Activated CD4-positive, alpha-beta memory T cell treated with anti-CD3 and anti-CD28 coated beads for 36 hours (primary cell): ENCODE measurements at places on chromosomes 6 and 20. TPM values are rescaled to one million over a fixed set of nuclear protein-coding genes. Genes with fewer than 3 reads are reported as not detected.
A peak's percentile ranks its signal among the peaks of the same experiment; 100 is the strongest.

NKX2-2 gene
- not detected for total RNA-seq

GJA10 gene
- total RNA-seq = not detected

TSBP1 gene
- total RNA-seq = not detected

BHLHE23 gene
- not detected for total RNA-seq

GRCh38 chr6:134640975-134641429 lies 308.9 kb downstream of the ALDH8A1 start:
- H3K4me1 ChIP-seq = peaks cover 32% of the 10 kb centered on the region
- DNase-seq = peak; percentile 85
- H3K27ac ChIP-seq = no peak overlapping the region
- no peak overlapping the region for H3K4me3 ChIP-seq
- H3K27me3 ChIP-seq = no peaks in the 10 kb centered on the region

DNA sequence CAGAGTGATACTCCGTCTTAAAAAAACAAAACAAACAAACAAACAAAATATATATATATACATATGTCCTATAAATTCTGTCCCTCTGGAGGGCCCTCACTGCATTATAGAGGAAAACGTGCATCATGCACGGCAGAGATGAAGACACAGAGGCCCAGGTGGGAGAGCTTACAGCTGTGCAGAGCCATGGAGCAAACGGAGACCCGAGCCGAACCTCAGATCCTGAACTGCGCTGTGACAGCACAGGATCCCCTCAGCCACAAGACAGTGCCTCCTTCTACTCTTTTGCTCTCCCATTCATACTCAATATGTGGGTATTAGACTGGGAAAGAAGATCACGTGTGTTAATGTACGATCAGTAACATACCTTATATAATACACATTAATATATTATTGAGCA lies 81.6 kb downstream of the ZNF217 start:
- H3K4me3 ChIP-seq = no peak overlapping the region
- no peaks in the 10 kb centered on the region for H3K27me3 ChIP-seq
- no peaks in the 10 kb centered on the region for H3K36me3 ChIP-seq
- no peaks in the 10 kb centered on the region for H3K4me1 ChIP-seq
- no peak for DNase-seq

DNA sequence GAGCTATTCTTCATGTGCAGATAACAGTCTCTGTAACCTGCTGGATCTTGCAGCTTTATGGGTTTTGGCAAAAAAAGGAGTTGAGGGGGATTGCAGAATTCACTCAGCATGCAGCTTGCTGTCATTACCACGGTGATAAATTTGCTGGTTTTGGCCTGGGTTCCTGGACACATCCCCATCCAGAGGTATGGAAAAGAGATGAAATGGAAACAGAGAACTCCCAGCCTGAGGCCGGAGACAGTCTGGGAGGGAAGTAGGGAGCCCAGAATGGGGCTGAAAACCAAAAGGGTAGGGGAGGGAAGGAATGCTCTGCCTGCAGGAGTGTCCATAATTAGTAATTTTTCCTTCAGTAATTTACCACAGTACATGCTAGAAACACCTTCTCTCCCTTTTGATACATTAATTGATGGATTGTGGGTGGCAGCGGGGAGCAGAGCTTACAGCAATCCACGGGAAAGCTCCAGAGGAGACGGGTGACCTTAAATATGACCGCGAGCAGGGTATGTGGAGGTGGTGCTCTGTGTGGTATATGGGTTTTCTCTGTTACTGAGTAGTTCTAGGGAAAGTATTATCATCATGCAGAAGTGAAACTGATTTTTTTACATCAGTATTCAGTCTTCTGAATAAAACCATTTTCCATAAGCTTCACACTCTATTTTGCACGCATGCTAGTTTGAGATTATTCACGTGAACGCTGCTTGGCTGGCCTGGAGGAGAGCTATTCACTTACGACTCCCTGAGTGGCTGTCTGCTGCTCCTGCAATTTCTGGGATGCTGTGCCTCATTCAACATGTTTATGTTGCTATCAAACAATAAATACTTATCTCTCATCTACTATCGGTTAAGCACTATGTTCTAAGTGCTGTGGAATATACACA lies 66.3 kb upstream of the KCNK16 start:
- no peak for DNase-seq
- no peaks in the 10 kb centered on the region for H3K4me1 ChIP-seq
- H3K36me3 ChIP-seq = no peaks in the 10 kb centered on the region
- no peak overlapping the region for H3K4me3 ChIP-seq
- peaks cover 14% of the 10 kb centered on the region for H3K27me3 ChIP-seq

DNA sequence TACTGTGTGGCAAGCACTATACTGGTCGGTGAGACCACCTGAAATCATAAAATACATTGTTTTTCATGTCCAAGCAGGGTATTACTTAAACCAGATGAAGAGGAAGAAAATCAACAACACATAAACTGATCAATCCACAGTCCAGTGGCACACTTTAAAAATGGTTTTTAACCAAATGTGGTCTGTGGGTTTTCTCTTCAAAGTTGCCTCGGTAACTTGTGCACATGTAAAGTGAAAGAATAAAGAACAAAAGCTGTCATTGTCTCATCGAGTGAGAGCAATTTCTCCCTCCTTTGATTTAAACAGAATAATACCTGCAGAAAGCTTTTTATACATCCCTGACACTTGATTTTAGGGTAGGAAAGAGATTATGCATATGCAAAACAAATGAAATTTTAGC lies 3.7 kb downstream of the FLRT3 start:
- DNase-seq = no peak
- H3K27ac ChIP-seq = no peak overlapping the region
- H3K4me1 ChIP-seq = no peaks in the 10 kb centered on the region
- H3K36me3 ChIP-seq = no peaks in the 10 kb centered on the region

GRCh38 chr6:37018198-37019064 lies 13.0 kb downstream of the FGD2 start:
- H3K4me3 ChIP-seq = no peak overlapping the region
- H3K27me3 ChIP-seq = no peaks in the 10 kb centered on the region
- peak; percentile 96 for DNase-seq
- peak overlapping the region; percentile 61 for H3K27ac ChIP-seq

DNA sequence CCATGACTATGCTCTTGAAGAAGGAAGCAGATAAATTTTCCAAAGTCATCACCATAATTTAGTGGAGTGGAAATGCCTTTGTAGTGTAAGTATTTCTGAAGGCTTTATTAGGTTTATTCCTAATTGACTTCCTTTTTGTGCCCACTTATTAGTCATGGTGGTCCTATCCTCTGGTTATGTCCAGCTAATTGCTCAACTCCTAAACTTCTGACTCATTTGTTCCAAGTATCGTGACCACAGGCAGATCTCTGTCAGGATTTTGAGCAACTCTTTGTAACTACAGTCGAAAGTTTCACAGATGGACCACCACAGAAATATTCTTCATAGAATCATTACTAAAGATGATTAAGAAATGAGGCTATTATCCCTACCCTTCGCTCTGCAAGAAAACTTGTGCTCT lies 315.6 kb upstream of the PTCHD4 start:
- no peak overlapping the region for H3K27ac ChIP-seq
- no peaks in the 10 kb centered on the region for H3K36me3 ChIP-seq
- DNase-seq = no peak
- H3K27me3 ChIP-seq = no peaks in the 10 kb centered on the region

- no peak overlapping the region for H3K27ac ChIP-seq
- DNase-seq = no peak
- H3K36me3 ChIP-seq = no peaks in the 10 kb centered on the region
Observed at GRCh38 chr6:161308075-161308655, 34.3 kb upstream of the AGPAT4 start.

DNA sequence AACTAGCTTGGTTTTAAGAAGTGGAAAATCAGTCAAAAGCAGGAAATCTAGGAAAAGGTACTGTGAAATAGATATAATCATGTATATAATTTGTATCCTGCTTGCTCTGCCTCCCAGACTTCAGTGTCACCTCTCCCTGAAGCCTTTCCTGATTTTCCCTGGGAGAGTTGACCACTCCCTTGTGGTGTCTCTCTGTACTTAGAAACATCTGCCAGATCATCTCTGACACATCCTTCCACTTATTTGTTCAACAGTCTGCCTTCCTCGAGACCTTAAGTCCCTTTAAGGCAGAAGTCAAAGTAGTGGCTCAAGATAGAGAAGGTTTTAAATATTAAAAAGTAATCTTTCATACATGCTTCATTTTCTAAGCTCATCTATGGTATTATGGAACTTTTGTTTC lies 236.5 kb downstream of the CDKAL1 start:
- H3K4me3 ChIP-seq = no peak overlapping the region
- H3K27me3 ChIP-seq = no peaks in the 10 kb centered on the region
- DNase-seq = no peak
- no peak overlapping the region for H3K27ac ChIP-seq
- H3K4me1 ChIP-seq = no peaks in the 10 kb centered on the region

DNA sequence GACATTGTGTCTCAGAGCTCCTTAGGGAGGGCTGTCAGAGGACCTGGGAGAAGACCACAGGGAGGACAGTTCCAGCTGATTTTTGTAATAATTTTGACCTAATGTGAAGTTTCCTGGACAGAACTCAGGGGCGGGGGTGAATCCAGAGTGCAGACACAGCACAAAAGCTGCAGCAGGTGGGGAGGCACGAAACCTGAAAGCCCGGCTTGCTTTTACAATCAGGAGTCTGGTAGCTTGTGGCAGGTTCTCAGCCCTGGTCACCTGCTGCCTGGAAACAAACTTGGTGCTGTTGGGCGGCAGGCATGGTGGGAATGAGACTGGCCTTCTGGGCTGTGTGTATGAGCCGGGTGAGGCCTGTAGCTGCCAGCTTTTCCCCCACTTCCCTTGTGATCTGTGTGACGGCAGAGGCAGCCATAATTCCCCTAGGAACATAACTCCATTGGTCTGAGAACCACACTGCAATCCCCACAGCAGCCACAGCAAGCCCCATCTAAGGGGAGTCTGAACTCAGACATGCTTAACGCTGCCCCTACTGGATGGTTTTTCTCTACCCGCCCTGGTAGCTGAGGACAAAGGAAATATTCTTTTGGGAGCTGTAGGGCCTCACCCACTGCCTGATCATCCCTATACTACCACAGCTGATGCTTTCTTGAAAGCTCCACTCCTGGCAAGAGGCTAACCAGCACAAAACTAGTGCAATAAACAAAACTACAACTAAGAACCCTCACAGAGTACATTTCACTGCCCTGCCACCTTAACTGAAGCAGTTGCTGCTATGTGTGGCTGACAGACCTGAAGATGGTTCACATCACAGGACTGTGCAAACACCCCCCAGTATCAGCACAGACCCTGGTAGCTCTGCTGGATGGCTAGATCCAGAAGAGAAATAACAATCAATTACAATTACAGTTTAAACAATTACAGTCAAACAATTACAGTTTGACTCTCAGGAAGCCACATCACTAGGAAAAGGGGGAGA lies 1055.1 kb upstream of the GJE1 start:
- no peaks in the 10 kb centered on the region for H3K27me3 ChIP-seq
- H3K27ac ChIP-seq = no peak overlapping the region
- no peaks in the 10 kb centered on the region for H3K36me3 ChIP-seq
- H3K4me3 ChIP-seq = no peak overlapping the region
- peak; percentile 12 for DNase-seq
- no peaks in the 10 kb centered on the region for H3K4me1 ChIP-seq

- no peaks in the 10 kb centered on the region for H3K36me3 ChIP-seq
- no peak for DNase-seq
- H3K4me3 ChIP-seq = no peak overlapping the region
- H3K4me1 ChIP-seq = no peaks in the 10 kb centered on the region
- no peak overlapping the region for H3K27ac ChIP-seq
Observed at GRCh38 chr20:11447371-11448100, 470.2 kb upstream of the BTBD3 start.

DNA sequence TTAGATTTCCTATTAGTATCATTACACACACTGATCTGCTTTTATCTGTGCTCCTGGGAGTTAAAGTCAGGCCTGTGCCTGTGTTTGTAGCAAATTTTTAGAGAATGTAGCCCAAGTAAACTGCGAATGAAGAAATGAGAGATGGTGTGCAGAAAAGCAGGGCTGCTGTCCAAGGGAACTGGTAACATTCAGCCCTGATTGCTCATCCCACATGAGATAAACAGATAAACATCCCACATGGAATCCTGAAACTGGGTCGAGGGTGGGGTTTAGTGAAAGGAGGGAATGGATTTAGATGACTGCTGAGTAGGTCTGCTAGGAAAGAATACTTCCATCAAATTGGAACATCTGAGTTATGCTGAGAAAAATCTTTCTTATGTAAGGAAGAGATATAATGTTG lies 69.1 kb downstream of the GRIK2 start:
- no peaks in the 10 kb centered on the region for H3K4me1 ChIP-seq
- H3K4me3 ChIP-seq = no peak overlapping the region
- no peak for DNase-seq
